T-helper 22 cell (primary cell): ENCODE measurements at places on chromosomes 12 and 14.

DNA sequence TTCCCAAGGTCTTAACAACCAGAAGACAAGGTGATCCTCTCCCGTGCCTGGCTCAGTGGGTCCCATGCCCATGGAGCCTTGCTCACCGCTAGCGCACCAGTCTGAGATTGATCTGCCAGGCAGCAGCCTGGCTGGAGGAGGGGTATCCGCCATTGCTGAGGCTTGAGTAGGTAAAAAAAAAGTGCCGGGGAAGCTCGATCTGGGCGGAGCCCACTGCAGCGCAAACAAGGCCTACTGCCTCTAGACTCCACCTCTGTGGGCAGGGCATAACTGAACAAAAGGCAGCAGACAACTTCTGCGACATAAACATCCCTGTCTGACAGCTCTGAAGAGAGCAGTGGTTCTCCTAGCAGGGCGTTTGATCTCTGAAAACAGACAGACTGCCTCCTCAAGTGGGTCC lies 104.0 kb downstream of the C14orf39 start:
- DNase-seq, result no peak

- no peak for DNase-seq
Observed at GRCh38 chr12:94594443-94594825, 55.9 kb downstream of the TMCC3 start.

DNA sequence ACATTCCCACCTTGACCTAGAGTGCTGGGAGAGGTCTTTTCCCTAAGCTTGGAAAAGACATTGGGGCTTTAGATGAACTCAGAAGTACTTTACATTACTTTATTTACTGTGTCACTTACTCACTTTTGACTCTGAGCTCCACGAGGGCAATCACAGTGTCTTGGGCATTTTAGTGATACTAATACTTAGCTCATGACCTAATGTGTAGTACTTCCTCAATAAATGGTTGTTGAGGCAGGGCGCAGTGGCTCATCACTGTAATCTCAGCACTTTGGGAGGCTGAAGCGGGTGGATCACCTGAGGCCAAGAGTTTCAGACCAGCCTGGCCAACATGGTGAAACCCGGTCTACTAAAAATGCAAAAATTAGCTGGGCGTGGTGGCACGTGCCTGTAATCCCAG lies 19.8 kb upstream of the SNAPC1 start:
- DNase-seq, result no peak

DNA sequence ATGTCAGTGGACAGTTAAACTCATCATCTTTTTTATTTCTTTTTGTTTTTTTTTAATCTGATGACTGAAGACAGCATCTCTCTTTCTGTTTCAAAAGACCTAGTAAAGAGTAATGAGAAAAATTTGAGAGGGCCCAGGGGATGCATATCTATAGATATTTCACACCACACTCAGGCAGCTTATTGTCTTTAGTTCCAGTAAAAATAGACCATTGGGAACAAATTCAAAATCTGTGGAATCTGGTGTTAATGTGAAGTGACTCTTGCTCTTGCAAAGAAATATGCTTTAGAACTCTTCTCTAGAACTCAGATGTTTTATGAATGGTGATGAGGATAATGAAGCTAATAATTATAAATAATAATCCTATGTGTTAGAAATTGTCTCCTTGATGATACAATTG lies 214.5 kb upstream of the ATP2B1 start:
- DNase-seq, result no peak

GRCh38 chr12:94812345-94812744 lies 162.0 kb upstream of the TMCC3 start:
- no peak for DNase-seq

GRCh38 chr14:22282417-22282816 lies 306.6 kb downstream of the DAD1 start:
- no peak for DNase-seq

DNA sequence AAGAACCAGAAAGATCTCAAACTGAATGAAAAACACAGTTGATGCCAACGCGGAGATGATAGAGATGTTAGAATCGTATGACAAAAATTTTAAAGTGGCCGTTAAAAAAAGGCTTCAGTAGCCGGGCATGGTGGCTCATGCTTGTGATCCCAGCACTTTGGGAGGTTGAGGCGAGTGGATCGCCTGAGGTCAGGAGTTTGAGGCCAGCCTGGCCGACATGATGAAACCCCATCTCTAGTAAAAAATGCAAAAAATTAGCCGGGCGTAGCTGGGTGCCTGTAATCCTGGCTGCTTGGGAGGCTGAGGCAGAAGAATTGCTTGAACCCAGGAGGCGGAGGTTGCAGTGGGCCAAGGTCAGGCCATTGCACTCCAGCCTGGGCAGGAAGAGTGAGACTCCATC lies 5.4 kb upstream of the ACVRL1 start:
- DNase-seq, result no peak

DNA sequence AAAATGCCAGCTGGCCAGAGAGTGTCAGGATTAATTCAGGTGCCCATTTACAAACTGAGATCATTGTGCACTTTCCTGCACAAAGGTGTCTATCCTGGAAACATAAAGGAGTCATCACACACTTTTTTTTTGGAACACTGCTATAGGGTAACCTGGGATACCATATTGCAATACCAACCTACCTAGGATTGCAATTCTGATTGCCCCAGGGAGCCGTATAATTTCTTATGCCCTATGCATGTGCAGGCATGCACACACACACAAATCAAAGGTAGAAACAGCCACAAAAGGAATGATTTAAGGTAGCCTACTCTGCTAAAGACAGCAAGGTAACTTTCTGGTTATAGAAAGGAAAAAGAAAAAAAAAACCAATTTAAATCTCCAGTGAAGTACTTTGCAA lies 285.3 kb upstream of the KITLG start:
- DNase-seq, result no peak

DNA sequence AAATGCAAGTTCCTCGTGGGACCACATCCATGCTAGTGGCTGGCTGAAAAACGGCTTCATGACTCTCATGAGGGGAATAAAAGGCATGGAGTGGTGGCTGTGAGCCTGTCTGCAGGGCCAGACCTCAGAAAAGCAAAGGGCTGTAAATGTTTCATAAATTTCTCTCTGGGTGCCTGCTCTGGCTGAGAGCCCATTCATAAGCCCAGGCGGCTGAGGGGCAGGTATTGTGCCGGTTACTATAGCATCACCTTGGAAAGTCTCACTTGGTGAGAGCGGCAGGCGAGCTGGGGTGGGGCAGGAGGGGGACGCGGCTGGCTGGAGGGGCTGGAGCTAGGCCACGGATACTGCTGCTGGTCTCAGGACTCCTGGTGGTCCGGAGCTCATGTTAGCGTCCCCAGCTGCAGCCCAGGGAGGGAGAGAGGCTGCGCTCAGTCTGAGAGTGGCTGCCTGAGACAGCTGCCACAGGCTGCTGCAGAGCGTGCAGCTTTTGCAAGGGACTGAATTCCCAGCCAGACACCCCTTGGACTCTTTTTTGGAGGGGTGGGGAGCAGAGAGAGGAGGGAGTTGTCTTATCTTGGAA lies at the start of gene SLC17A8:
TSS of gene SLC17A8 (plus strand) at position 431 of the 580 bp plus-strand sequence. CDS start 318 bp downstream, outside the sequence.
- no peak for DNase-seq

DNA sequence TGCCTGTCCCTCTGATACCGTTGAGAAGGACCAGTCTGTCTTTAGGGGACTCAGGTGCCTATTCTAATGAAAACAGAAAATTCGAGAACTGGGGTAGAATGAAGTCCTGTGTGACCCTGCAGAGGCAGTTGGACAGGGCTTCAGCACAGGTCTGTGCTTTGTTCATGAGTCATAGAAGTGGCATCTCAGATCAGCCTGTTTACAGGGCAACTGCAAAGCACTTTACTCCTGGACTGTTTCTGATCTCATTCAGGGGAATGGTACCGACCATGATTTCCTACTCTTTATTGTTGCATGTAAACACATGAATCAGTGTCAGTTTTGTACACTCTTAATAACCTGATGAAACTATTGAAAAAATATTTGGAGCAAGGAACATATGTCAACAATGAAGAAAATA lies 1517.0 kb downstream of the AACS start:
- no peak for DNase-seq

- DNase-seq, result no peak
Observed at GRCh38 chr14:76918782-76919394, 92.7 kb downstream of the LRRC74A start.

GRCh38 chr12:113479590-113480335 lies 8.1 kb upstream of the LHX5 start:
- DNase-seq, result no peak

DNA sequence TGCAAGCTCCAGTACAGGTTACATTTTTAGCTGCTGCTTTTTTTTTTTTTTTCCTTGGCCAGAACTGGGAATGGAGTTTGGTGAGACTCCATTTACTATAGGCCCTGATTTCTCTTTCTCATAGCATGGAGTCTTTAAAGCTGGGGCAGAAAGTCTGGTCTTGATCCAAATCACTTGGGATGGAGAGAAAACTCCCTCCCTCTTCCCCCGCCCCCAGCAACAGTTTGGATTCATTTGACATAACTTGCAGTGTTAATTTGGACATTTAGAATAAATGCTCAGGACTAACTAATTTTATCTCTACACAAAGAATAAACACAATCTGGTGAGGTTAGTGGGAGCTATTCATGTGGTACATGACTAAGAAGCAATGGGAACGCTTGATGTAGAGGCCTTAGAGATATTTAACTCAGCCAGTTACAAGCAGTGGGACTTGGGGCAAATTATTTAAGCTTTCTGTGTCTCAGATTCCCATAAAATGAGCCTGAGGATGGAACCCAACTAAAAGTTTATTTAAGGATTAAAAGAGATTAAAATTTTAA lies 107.3 kb upstream of the ARHGAP5 start:
- DNase-seq, result no peak

GRCh38 chr12:7961395-7962178 lies 25.6 kb upstream of the SLC2A3 start:
- no peak for DNase-seq

GRCh38 chr12:131559517-131560516 lies 151.1 kb upstream of the SFSWAP start:
- no peak for DNase-seq

DNA sequence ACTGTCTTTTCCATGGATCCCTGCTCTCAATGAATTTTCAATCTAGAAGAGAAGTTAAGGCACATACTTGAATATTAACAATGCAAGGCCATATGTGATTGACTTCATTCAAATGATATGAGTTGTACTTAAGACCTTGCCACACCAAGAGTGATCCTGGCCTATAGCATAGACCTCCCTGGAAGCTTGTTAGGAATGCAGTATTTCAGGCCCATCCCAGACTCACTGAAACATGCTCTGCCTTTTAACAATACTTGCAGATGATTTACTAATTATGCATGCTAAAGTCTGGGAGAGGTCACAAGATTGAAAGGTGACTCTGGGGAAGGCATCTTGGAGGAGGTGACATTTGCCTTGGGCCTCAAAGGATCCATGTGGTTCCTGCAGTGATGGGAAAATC lies 43.2 kb downstream of the RFX4 start:
- no peak for DNase-seq

GRCh38 chr12:118456741-118457140 lies 80.4 kb downstream of the SUDS3 start:
- no peak for DNase-seq

DNA sequence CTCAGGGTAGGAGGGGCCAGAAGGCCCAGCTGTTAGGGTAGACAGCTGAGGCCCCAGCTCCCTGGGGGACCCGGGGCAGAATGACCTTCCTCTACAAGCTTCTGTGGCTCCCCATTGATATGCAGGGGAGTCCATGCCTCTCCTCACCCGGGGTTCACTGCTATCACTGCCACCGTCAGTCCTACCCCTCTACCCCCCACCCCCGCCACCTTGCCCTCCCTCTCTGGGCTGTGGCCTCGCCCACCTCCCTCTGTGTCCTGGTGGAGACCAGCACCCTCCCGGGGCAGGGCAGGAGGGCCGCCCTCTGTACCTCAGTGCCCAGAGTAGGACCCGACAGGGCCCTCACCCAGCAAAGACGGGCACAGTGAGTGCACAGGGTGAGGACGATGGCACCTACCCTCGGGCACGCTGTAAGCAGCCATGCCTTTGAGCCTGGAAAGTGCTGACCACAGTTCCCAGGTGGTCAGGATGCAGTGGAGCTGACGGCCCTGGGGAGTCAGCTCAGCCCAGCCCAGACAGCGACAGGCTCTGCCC lies 88.4 kb upstream of the SFSWAP start:
- DNase-seq, result no peak

DNA sequence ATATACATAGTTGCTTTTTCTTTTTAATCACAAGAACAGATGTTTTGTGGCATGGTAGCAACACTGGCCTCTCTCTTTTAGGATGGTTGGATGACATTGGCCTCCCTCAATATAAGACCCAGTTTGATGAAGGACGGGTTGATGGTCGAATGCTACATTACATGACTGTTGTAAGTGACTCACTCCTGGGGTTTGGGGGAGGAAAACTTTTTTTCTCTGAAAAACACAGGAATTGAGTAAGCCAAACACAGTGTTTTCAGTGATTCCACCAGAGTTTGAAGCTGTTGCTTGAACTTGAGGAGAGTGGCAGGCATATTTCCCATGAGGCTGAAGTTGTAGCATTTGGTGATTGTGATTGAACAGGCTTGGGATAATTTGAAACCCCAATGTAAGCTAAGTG lies 13.7 kb upstream of the REP15 start:
- no peak for DNase-seq

DNA sequence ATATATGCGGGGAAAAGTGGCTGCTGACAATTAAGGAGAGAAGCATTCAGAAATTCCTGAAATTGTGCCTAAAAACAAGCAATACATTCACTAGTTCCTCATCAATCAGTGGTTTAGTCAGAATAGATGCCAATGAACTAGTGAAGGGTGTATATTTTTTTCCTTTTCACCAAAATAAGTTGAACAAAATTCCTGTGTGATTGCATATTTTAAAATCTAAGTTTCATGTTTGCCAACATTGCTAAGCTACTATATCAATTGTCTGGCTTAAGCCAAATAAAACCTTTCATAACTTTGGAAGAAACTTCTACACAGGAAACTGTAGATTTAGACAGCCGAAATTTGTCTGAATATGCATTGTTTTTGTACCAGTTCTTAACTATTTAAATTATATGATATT lies 8.7 kb downstream of the PRKD1 start:
- DNase-seq, result no peak

- DNase-seq, result no peak
Observed at GRCh38 chr12:106425061-106425702, 67.6 kb downstream of the POLR3B start.

GRCh38 chr12:120554678-120555077 lies 20.5 kb downstream of the RNF10 start:
- no peak for DNase-seq
